ENCODE measurements at places on chromosomes 13 and 19.

DNA sequence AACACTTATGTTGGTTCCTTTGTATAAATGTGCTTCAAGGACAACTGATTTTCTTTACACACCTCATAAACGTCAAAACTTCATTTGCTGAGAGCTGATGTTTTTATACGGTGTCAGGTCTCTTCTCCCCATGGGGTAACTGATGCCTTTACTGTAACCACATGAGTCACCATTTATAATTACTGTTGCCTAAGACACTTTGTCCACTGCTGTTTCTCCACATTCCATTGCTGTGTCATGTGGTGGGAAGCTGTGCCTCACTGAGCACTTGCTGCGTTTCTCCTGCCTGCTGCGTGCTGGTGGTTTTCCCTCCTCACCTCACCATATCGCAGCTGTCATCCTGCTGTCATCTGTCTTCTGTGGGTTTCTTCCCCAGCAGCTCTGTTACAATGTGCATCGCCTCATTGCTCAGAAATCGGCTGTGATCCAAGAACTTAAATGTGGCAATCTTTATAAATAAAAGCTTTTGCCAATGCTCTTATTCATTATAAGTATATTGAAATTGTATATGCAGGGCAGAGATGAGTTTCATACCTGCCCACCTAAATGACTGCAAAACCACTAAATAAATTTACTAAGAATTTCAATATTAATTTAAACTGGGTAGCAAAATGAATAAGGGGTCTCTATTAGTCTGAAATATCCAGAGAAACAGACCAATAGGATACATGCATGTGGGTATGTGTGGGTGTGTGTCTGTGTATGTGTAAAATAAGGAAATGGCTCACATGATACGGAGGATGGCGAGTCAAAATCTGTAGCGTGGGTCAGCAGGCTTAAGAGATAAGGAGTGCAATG, 547.0 kb upstream of the SLITRK5 start:
- no peak for DNase-seq

GRCh38 chr13:53068585-53069520, 40.2 kb downstream of the OLFM4 start:
- no peak for DNase-seq

DNA sequence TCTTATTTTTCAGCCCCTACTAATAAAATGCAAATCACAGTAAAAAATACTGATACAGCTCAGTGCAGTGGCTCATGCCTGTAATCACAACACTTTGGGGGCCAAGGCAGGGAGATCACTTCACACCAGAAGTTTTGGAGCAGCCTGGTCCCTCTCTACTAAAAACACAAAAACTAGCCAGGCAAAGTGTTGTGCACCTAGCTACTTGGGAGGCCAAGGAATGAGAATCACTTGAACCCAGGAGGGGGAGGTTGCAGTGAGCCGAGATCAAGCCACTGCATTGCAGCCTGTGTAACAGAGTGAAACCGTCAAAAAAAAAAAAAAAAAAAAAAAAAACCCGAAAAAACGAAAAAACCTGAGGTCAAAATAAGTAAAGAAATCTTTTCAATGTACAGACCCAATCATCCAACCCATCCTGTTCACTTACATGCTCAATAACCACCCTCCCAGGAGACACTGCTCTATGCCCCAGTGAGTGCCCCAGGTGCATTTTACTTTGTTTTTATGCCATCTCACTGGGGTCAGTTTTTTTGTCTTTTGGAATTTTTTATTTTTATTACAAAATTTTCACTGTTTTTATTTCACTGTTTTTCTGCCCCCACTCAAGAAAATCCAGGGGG, 107.0 kb downstream of the ZNF486 start:
- DNase-seq: no peak

DNA sequence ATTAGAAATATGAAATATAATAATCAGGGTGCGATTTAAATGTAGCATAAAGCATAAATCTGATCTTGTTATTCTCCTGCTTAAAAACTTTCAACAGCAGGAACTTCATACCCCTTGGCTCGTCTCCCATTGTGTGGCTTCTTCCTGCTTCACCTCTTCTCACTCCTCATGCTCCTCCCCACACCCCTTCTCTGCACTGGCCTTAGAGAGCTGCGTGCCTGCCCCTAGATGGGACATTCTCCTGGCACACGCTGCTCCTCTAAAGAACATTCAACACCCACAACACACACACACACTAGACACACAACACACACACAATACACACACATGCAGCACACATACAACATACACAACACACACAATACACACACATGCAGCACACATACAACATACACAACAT, 104.6 kb upstream of the RAP2A start:
- DNase-seq: no peak

GRCh38 chr13:57045826-57046546, 94.7 kb upstream of the PRR20A start:
- DNase-seq: no peak
